ENCODE measurements at places on chromosomes 4 and X. TPM values are rescaled to one million over a fixed set of nuclear protein-coding genes. Genes with fewer than 3 reads are reported as not detected.

The GAGE12F gene
- not detected for total RNA-seq

The GPC4 gene
- 8.7 TPM for total RNA-seq

The DGAT2L6 gene
- total RNA-seq = not detected

The RHOH gene
- 1.0 TPM for total RNA-seq

The IL13RA2 gene
- total RNA-seq = not detected

The XKRX gene
- not detected for total RNA-seq

The FOXO4 gene
- total RNA-seq = 38.7 TPM

The TACC3 gene
- 10.8 TPM for total RNA-seq

The SRPX gene
- 87.3 TPM for total RNA-seq

The MUC7 gene
- not detected for total RNA-seq

The FHL1 gene
- total RNA-seq = 335 TPM

- no peak for DNase-seq
These were observed 60.4 kb upstream of the IRF2 start for GRCh38 chr4:184534511-184535391.

DNA sequence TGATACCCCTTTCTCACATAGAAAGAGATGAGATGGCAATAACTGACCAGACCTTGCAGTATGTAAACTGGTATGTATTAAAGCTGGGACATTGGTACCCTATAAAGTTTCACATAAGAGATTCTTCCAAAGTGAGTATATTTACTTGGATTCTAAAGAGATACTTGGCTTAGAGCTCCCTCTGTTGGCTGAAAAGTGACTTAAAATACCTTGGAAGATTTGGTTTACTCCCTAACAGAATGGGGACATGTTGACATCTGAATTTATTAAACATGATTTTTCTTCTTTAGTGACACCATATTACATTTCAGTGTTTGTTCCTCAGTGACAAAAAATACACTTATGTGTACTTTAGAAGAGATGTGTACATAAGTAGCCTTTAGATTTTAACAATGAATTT lies 47.9 kb upstream of the RGN start:
- DNase-seq = no peak

- no peak for DNase-seq
These were observed 479.5 kb downstream of the EPHA5 start for GRCh38 chr4:65190780-65191179.

GRCh38 chr4:148059617-148060180 lies 327.8 kb downstream of the ARHGAP10 start:
- DNase-seq = peak; percentile 65

DNA sequence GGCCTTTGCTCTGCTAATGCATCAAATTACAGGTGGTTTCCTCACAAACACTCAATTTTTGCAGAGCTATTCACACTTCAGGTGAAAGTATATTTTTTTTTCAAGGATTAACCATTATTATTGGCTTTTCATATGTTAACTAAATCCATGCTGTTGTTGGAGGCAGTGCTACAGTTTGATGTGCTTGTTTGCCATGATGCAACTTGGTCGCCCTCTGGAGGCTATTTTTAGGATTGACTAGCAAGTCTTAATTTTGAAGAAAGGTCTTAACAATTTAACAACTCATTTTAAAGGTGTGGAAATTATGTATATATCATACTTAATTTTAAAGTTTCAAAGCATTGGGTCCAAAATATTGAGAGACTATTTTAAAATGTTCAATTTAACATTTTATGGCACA lies 168.8 kb upstream of the FAM47A start:
- DNase-seq = no peak

DNA sequence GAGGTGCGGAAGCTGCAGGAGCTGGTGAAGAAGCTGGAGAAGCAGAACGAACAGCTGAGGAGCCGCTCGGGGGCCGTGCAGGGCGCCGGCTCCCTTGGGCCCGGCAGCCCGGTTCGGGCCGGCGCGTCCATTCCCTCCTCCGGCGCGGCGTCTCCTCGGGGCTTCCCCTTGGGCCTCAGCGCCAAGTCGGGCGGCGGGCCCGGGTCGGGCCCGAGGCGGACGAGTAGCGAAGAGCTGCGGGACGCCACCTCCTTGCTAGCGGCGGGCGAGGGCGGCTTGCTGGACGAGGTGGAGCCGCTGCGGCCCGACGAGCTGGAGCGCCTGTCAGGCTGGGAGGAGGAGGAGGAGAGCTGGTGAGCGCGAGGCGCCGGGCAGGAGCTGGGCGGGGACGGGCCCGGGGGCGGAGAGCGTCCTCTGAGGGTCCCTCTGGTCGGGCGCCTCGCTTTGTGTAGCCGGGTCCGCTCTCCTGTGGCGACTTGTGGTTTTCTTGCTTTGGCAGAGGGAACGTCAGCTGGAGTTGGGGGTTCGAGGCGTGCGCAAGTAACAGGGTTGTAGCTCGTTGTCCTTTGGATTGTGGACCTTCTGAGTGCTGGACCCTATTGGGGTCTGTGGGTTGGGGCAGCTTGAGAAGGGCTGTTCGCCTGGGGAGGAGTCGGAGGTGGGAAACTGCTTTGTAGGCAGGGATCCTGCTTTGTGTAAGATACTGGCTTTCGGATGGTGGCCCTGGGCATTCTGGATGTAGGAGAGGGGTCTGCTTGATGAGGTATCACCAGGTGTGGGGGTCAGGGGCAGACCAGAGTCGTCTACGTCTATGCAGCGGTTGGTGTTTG lies 662 bp downstream of the SLAIN2 start:
- DNase-seq = peak; percentile 85

- DNase-seq = no peak
These were observed 542.0 kb downstream of the GBA3 start for GRCh38 chr4:23234716-23235115.

DNA sequence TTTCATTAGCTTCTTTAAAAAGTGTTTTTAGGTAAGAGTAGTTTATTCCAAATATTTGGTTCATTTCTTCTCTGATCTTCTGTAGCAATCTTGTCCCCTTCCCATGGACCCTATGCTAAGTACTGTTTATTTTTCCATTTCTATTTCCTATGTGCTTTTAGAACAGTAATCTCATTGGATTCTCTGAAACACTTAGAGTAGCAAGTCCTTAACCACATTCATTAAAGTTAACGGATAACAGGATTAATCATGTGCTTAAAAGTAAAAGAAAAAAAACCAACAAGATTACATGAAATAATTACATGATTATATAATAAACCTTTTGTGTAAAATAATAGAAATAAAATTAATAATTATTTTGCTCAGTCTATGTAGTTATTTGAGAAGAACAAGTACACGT lies 929.7 kb downstream of the C4orf33 start:
- DNase-seq = no peak

GRCh38 chr4:155667222-155667567 lies 547 bp downstream of the GUCY1A1 start:
- DNase-seq = peak; percentile 68

- DNase-seq = no peak
These were observed 35.1 kb downstream of the RPS6KA3 start for GRCh38 chrX:20231598-20231997.

DNA sequence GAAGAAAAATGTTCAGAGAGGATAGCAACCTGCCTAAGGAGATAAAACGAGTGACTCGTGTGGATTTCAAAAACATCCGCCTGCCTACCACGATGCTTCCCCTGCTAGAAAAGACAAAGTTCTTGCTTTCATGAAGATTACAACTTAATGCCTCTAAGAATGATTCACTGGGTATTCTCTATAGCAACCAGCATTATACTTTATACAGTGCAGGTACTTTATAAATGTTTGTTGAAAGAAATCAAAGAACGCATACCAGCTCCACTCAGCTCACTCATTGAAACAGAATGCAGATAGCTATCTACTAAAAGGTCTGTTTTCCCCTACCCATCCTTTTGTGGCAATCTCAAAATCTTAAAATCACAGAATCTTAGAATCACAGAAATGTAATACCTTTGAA lies 33.7 kb downstream of the GASK1B start:
- no peak for DNase-seq

DNA sequence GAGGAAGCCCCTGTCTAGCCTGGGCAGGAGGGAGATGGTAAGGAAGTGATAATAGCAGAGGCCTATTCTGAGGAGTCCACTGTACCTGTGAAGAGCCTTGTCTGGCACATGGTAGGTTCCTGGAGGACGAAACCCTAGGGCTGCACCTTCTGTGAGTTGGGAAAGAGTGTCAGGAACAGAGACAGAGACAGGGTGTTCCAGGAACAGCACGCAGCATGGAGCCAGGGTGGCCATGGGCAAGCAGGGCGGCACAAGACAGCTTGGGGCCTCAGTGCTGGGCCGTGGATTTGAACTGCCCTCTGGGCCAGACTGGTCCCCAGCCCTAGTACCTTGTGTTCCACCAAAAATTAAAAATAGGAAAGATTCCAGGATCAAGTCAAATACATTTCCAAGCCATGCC lies 272.5 kb downstream of the EVC2 start:
- DNase-seq = no peak

- DNase-seq = no peak
These were observed 187.0 kb downstream of the MID1 start for GRCh38 chrX:10433296-10433965.

DNA sequence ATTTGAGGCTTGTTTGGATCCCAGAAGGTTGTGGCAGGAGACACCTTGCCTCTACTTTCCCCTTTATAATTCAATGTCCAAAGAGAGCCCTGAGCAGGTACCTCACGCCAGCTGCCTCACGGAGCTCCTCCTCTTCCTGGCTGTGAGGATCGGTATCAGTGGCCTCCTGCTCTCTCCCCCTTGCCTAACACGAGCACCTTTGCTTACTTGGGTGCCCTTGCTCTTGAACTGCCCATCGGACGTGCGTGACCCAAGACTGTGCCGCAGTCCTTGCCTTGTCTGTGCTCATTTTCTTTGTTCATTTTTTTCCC lies 27.8 kb upstream of the MSANTD1 start:
- DNase-seq = no peak

DNA sequence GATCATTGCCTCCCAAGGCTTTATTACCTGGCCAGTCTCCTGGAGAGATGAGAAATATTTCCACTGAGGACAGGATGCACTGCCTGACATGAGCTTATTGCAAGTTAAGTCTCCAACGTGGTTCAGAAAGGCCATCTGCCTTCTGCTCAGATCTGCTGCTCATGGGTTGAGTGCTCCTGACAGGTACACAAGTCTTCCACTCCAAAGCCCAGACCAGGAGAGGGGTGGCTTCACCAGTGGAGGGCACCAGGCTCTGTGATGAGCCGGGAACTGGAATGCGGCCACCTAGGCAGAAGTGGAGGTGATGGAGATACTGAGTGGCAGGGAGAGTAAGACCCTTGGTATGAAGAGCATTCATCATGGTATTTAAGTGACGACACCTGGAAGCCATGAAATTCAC lies 79.5 kb upstream of the IRF2 start:
- DNase-seq = no peak

- DNase-seq = no peak
These were observed 114.3 kb downstream of the SH3BGRL start for GRCh38 chrX:81316163-81316562.

DNA sequence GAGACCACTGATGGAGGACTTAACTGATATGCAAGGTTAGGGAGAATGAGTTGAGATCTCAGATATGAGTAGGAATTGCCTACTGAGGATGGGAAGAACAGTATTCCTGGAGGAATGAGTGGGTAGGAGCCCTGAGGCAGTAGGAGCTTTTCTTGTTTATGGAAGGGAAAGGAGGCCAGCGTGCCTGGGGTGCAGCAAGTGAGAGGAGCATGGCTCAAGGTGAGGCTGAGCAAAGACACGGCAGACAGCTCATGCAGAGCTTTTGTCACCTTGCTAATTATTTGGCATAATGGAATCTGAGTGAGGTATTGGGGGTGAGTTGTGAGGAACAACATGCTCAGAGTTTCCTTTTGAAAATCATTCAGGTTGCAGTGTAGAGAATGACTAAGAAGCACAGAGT lies 65.3 kb upstream of the IBSP start:
- DNase-seq = no peak

DNA sequence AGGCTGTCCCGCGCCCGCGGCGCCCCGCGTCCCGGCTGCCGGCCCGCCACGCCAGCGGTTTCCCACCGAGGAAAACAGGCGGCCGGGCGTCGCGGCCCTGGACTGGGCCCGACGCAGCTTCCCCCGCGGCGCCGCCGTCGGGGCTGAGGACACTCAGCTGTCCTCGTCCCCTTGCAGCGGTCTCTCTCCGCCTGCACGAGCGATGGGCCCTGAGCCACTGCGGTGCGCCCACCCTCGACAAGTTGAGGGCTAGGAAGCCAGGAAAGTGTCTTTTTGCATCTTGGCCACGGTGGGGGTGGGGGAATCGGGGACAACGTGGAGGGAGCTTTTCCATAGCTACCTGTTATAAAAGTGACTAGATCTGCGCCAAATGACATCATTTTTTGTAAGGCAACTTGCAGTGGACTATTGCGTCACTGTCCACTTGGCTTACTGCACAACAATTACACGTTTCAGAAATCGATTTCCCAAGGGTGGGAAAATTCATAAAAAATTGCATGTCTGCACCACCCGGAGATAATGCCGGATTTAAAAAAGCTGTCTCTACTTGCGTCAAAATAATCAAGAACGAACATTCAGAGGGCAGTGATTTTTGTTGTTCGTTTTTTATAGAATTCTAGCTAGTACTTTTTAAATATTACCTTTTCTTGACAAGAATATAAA lies 1.1 kb downstream of the KLHL15 start:
- DNase-seq = no peak

DNA sequence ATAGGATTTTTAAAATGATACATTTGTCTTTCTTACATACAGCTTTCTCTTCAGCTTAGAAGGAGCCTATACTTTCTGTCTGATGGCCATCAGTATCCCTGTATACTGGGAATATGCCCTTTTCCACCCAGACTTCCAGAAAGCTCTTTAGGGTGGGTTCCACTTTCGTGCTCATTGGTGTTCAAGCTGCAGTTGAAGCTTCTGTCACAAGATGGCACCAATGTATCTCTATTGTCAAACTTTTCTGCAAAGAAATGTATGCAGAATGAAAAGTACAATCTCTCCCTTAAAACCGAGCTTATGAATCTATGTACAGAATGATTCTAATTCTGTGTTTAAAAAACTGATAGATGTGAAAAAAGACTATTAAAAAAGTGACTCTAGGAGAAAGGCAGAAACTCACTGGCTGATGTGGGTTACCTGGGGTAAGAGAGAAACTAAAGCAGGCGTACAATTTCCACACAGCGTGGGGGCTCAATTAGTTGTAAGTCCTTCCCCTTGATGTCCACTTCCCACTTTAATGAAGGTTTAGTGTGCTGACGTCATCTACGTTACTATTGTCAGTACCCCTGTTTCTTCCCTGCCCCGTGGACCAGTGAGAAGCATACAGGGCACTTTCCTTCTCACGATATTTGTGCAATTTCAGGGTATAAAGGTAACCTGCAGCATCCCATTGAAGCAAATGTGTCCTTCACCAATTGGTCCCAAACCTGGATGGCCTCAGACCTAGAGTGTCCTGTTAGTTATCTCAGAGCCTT lies 57.3 kb upstream of the TCEAL2 start:
- no peak for DNase-seq

- no peak for DNase-seq
These were observed 46.2 kb downstream of the GPC4 start for GRCh38 chrX:133369065-133369464.

DNA sequence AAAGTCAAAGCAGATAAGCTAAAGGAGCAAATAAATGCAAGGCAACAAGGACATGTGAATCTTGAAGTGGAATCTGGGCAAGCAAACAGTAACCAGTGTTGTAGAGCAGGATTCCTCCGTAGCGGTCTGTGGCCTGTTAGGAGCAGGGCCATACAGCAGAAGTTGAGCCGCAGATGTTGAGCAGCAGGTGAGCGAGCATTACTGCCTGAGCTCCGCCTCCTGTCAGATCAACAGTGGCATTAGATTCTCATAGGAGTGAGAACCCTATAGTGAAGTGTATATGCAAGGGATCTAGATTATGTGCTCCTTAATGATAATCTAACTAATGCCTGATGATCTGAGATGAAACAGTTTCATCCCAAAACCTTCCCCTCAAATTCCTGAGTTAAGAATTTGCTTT lies 550.7 kb downstream of the ADGRL3 start:
- no peak for DNase-seq

- no peak for DNase-seq
These were observed 44.6 kb upstream of the TRPC5OS start for GRCh38 chrX:111831343-111831742.

- no peak for DNase-seq
These were observed 200.3 kb downstream of the STPG2 start for GRCh38 chr4:97942951-97943350.
